ENCODE measurements at places on chromosomes 2 and 18.

- DNase-seq: no peak
These were observed 2.9 kb downstream of the SETBP1 start for GRCh38 chr18:44683556-44683955.

- no peak for DNase-seq
These were observed 15.0 kb upstream of the OTOF start for GRCh38 chr2:26492749-26493515.

DNA sequence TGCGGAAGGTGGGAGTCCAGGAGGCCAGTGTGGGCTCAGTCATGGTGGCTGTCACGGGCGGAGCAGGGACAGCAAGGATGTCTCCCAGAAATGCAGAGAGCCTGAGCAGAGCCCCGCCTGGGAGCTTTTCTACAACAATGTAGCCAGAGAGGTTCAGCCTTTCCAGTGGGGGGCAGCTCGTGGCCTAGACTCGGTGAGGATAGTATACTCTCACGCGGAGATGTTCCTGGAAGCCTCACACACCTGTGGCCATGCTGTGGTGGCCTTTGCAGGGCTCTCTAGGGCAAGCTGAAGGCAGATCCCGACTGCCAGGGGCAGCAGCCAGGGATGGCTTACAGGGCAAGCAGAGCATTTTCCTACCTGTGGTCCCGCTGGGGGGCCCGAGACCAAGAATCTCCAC is 244.1 kb downstream of the LDLRAD4 start:
- DNase-seq: no peak

DNA sequence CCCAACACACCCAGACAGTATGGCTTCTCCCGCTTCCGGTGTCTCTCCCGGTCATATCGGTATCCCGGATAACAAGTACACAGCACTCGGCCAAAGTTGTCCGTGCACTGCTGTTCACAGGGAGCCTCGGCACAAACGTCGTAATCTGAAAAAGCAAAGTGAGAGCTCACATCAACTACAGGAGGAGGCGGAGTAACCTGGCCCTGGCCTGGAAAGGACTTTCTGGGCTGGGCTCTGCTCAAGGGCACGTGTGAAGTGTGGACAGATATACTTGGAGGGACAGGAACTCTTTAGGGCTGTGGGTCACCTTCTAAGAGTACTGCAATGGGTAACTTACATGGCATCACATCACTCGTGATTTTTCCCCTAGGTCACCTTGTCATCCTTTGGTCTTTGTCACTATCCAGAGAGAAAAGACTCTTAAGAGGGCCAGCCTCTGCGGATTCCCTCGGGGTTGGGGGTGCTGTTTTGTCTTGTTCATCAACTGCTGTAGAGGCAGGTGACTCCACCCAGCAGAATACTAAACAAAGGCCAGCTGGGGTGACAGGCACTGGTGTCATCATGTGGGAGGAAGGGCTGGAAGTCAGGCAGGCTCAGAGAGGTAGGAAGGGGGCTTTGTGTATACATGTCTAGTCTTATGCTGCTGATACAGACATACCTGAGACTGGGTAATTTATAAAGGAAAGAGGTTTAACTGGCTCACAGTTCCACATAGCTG is 110.6 kb upstream of the LMAN1 start:
- no peak for DNase-seq

GRCh38 chr2:128277961-128278681 is 40.5 kb downstream of the HS6ST1 start:
- no peak for DNase-seq

GRCh38 chr2:14891546-14891945 is 259.0 kb downstream of the LRATD1 start:
- no peak for DNase-seq

DNA sequence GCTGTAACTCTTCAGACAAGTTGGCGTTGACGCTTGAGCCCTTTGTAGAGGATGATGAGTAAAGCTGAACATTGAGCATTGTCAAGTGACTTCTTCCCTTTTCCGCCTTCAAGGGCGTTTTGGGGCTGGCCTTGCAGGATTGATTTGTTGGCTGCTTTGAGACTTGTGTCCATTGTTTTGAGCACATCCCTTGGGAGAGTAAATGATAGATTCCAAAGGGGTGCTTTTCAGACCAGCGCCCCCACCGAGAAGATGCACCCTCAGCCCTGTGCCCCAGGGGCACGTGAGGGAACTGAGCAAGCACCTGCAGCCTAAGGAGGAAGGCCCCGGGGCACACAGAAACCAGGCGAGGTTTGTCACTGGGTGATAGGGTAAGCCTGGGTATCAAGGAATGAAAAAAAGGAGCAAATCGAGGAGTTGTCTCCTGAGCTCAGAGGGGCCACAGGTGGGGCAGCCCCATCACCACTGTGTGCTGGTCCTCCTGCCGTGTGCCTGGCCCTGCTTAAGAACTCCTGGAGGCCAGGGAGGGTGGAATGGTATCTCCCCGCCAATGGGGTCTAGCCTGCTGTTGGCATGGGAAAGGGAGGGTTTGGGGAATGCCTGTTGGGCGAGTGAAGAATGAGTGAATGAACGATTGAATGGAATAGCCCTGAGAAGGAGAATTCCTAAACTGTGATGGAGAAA is 64.0 kb downstream of the RAB31 start:
- no peak for DNase-seq

DNA sequence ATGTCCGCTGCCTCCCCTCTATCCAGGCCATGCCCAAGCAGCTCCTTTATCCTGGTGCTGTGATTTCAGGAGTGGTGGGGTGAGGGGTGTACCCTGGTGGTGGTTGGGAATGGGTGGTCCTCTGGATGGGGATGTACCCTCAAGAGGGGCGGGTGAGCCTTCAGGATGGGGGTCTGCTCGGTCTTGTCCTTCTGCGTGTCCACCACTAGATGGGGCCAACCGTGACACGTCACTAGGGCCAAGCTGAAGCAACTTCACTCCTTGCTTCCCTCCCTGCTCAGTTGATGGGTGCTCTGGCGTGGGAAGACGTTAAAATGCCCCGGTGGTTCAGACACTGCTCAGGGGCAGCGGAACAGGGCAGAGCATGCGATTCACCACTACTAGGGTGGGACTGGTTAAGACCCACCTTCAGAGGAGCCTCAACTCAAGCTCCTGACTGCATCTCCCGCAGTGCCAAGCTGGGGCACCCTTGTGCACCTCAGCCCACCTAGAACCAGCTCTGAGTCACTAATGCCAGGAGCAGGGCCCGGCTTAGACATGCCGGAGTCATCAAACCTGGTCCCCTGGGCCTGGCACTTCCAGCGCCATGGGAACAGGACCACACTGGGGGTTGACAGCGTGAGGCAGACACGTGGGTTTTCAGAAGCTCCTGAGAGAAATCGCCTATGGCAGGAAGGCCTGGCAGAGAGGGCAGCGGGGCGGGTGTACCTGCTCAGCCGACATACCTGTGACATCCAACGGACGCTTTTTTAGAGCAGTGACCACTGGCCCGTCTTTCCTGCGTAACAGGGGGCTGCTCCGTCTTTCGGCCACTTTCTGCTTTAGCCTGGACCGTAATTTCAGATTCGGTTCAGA is 256.7 kb downstream of the HDAC4 start:
- peak; percentile 53 for DNase-seq

DNA sequence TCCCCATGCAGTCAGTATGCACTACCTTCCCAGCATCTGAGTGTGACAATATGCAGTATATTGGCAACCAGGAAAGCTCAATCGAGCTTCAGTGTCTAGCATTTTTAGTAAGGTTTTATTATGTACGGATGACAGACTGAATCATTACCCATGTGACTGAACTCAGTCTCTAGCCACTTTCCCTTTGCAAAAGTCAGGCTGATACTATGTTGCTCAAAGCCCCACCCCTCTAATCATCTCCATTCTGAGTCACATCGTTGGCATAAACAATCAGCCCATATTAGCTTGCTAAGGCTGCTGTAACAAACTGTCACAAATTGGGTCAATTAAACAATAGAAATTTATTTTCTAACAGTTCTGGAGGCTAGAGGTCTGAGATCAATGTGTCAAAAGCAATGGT is 25.8 kb upstream of the SRD5A2 start:
- DNase-seq: no peak

DNA sequence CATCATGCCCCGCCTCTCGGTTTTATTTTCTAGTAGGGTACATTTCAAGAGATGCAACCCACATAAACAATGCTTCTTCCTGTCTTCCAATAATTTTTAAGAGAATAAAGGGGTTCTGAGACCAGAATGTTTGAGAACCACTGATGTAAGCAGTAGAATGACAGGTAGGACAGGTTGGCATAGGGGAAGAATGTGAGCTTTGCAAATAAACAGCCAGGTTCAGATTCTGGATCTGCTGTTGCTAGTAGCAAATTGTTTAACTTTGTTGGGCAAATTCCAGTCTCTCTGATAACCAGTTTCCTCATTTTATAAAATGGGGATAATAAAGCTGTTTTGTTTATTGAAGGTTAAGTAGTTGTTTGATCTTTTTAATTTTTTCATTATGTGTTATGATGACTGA is 32.8 kb downstream of the SOCS6 start:
- DNase-seq: no peak

DNA sequence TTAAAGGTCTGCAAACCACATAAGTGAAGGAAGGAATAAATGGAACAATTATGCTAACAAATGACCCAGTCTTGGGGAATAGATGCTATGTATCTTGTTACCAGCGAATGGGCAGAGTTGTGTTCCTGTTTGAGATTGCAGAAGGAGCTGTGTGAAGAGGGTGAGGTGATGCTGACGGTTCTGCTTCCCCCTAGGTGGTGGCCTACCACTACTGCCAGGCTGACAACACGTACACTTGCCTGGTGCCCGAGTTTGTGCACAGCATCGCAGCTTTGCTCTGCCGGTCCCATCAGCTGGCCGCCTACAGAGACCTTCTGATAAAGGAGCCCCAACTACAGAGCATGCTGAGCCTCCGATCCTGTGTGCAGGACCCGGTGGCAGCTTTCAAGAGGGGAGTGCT is 111.7 kb downstream of the WDSUB1 start:
- no peak for DNase-seq

- DNase-seq: no peak
These were observed 44.0 kb downstream of the TRAK2 start for GRCh38 chr2:201407265-201407664.

DNA sequence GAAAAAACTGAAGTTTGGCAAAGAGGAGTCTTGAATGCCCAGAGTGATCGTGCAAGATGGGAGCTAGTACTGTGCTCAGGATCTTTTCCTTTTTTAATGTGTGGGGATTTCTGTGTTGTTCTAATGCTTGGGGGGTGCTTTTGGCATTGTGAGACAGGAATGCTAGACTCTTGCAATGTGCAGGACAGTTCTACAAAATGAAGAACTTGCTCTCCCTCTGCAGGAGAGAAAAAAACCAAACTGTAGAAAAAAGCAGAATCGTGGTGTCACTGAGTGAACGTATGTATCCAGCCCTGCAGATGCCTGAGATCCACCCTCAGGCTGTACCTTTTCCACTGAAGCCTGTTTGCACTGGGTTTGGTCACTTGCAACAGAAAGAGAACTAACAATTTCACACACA is 12.1 kb upstream of the TTC39C start:
- no peak for DNase-seq

GRCh38 chr2:7094231-7094741 is 177.1 kb downstream of the RNF144A start:
- no peak for DNase-seq

DNA sequence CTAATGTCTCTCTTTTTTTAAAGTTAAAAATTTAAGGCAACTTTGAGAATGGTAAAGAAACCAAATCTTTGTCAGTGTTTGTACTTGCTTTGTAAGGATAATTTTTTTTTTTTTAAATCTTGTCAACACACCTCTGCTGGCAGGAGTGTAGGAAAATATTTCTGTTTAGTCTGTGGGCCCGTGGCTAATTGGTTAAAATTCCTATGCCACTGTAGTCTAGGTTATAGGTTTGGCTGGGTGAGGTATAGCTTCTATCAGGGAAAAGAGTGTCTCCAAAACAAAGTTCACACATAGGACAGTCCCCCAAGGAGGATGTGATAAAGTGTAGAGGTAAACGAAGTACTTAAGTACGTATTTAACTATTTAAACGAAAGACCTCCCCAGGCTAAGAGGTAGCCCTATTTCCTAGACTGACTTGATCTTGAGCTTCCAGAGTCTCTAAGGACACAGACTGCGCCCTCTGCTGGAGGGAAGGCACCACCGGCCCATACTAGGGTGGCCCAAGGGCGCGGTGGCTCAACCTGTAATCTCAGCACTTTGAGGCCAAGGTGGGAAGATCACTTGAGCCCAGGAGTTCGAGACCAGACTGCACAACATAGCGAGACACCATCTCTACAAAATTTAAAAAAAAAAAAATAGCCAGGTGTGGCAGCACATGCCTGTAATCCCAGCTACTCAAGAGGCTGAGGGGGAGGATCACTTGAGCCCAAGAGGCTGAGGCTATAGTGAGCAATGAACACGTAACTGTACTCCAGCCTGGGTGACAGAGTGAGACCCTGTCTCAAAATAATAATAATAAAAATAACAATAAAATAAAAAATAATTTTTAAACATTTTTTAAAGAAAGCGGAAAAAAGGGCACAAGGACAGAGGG is 8.9 kb downstream of the TEX44 start:
- peak; percentile 93 for DNase-seq

DNA sequence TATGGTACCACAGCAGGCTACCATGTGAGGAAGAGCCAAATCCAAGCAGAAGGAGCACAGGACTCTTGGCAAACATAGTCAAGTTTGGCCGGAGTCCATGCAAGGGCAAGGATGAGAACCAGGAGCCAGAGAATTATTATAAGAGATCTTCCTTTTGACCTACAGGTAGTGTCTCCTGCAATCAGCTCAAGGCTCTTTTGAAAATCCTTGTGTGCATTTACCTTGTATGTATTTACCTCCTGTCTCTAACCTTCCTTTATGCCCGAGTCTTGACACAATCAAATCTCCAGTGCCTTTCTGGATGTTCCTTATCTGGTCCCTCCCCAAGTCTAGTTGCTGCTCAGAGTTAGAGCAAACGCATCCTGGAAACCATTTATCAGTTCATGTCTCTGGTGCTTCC is 855.0 kb upstream of the CELF4 start:
- DNase-seq: no peak

GRCh38 chr2:78418021-78418420 is 607.5 kb upstream of the REG3G start:
- no peak for DNase-seq

GRCh38 chr2:112623913-112624777 is 21.6 kb upstream of the SLC20A1 start:
- peak; percentile 87 for DNase-seq

- DNase-seq: no peak
These were observed 44.5 kb upstream of the EGR4 start for GRCh38 chr2:73337828-73338227.

GRCh38 chr2:55175254-55176093 is 56.6 kb downstream of the CLHC1 start:
- no peak for DNase-seq

GRCh38 chr2:156455361-156455975 is 19.3 kb downstream of the GPD2 start:
- DNase-seq: no peak

- no peak for DNase-seq
These were observed 33.1 kb downstream of the C18orf54 start for GRCh38 chr18:54390838-54391237.
